ENCODE measurements at places on chromosomes 2 and 18.

DNA sequence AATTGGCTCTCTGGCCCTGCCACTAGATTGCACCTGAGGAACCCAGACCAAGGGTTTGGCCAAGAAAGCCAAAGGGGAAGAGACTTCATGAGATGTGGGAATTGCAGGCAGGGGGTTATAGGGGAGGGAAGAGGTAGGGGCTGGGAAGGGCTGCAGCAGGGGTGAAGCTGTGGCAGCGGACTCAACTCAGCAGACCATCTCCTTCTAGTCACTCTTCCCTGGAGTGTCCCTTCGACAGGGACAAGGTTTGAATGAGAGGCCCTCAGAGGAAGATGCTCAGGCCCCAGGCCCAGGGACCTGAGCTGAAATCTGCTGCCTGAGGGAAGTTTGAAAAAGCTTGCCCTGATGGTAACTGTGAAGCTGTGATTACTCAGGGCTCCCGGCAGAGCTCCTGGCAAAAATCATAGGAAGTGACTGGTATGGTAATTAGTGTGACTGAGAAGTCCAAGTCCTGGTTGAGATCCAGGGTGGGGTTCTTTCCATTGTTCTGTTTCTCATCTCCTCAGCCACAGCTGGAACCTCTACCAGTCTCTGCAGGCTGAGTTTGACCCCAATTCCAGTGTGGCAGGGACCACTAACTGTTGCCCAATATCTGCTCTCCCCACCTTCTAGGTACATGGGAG lies 300.9 kb downstream of the CYP26B1 start:
- DNase-seq, result no peak

- no peak for DNase-seq
Observed at GRCh38 chr18:50142441-50143120, 52.4 kb downstream of the MYO5B start.

DNA sequence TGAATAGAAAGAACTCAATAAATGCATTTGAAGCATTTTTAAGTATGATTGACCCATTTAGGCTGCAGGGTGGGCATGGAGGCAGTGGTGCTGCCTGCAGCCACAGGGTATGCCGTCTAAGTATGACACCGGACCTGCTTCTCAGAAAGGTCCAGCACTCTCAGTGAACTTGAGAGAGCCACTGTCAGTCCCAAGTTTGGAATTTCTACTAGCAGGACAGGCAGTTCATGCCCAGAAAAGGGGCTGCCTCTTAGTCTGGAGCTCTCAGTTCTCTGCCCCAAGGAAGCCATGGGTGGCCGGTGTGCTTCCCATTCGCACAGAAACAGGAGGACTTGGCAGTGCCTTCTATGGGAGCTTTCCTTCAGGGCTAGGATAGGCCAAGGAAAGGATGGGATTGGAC lies 24.0 kb upstream of the MYCN start:
- DNase-seq, result no peak

DNA sequence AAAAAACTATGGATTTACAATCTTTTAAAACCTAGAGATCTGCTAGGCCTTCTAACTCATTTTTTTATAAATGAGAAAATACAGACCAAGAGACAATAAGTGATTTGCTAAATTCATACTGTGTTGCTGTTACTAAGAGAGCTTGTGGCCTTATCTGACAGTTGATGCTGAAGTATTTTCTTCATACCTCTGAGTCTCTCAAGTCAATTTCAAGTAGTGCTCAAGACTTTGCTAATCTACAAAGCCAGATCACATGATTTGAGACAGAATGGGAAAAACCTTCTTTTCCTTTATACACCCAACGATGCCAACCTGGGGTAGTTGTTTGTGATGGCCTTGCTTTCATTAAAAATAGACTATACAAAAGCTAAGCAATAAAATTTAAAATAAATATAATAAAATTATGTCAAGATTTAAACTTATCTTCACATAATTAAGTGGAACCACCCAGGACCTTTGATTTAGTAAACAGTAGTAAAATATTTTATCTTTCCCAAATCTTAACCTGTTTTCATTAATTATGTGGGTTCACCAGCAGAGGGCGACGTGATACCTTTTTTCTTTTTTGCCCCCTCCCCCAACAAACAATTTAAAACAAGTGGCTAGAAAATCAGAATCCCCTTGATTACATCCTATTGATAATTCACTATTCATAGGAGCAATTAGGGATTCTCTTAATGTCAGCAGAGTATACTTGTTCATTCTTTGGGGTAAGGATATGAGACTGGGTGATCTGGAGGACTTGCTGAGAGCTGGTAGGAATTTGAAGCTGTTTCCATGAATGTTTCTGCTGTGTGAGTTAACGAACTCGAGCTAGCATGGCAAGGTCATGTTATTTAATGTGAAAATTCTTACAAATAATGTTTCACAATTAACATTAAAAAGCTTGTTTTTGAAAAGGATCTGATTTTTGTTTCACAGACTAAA lies 49.6 kb upstream of the SLC5A7 start:
- DNase-seq, result no peak

DNA sequence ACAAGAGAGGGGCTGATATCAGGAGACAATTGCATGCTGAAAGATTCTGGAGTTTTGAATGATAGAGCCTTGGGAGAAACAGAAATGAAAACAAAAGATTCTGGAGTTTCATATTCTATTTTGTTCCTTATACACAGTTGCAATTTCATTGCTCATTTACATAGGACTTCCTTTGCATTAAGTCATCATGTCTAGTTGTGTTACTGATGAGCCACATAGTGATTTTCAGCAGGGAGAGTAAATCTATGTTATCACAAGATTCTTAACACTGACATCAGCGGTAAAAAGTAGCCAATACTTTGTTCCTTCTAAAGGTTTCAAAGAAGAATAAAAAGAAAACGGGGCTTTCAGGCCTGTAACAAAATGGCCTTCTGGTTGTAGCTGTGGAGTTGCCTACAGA lies 7.1 kb downstream of the ADAM17 start:
- no peak for DNase-seq

DNA sequence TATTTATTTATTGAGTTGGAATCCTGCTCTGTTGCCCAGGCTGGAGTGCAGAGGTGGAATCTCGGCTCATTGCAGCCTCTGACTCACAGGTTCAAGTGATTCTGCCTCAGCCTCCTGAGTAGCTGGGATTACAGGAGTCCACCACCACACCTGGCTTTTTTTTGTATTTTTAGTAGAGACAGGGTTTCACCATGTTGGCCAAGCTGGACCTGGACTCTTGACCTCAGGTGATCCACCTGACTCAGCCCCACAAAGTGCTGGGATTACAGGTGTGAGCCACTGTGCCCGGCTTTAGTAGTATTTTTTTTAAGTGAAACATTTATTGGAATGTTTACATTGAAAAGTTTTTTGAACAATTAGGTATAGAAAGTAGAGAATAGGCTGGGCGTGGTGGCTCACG lies 23.9 kb downstream of the SLC20A1 start:
- DNase-seq, result no peak

DNA sequence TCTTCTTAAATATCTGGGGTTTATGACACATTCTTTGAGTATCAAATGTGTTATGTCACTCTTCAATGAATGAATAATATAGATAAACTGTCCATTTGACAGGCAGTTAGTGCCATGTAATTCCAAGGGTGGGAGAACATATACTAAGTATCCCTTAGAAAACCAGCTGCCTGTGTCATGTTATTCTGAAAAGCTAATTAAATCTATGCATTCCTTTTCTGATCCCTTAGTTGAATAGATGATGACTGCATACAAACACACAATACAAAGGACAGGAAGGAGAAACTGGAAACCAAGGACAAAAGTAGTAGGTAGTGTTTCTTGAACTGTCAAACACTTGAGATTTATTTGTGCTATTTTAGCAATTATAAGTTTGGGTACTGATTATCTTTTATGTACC lies 8.3 kb downstream of the ARHGAP28 start:
- no peak for DNase-seq

DNA sequence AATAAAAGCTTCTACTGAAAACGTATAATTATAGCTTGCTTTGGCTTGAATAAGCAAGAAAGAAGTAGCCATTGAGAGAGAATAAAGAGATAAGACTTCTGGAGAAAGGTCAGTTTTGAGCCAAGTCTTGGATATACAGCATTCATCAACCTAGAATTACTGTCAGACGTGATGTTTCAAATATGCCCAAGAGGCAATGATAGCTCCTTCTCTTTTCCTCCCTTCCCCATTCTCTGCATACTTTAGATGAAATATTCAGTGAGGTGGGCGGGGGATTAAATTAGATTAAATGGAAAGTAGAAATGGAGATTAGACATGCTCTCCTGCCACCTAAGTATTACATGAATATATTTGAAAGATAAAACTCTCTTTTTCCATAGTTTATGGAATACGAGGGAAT lies 8.7 kb downstream of the ANTXR1 start:
- no peak for DNase-seq

GRCh38 chr2:49959961-49960553 lies 805.7 kb upstream of the FSHR start:
- no peak for DNase-seq

DNA sequence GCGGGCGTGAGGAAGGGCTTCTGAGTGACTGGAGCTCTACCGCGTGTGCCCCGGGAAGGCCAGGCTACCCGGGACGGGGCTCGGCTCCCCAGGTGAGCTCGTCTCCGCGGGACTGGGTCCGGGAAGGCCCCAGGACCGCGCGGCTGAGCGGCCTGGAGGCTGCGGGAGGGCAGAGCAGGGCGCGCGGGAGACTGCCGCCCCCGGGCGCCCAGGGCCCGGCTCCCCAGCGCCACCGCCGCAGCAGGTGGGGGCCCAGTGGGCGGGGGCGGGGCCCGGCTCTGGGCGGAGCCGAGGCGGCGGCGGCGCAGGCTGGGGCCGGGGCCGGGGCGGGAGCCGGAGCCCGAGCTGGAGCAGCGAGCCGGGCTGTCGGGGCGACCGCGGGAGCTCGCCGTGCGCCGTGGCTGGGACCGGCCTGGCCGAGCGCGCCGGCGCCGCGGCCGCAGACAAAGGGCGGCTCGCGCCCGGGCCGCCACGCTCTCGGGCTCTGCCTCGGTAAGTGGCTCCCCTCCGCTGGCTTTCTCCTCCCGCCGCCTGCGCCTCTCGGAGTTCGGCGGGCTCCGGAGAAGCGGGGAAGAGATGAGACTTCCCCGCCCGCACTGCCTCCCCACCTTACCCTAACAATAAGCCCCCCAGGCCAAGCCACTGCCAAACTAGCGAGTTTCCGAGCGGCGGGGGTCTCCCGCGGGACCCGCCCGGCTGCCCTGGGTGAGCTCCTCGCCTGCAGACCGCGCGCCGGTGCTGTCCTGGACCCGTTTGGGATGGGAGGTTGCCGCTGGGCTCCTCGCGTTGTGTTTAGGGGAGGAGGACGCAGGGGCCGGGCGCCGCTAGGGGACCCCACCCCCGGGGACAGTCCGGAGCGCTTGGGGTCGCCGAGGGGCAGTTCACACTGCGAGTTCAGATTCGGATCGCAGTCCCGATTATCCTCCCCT lies at the start of gene MAPK4:
MAPK4 (plus strand) TSS at position 336 of the 929 bp plus-strand sequence. CDS start 103,872 bp downstream, outside the sequence.
- no peak for DNase-seq

- no peak for DNase-seq
Observed at GRCh38 chr2:238927746-238928519, 80.0 kb downstream of the TWIST2 start.

- DNase-seq, result peak; percentile 0
Observed at GRCh38 chr2:136527560-136527959, 237.8 kb upstream of the THSD7B start.

DNA sequence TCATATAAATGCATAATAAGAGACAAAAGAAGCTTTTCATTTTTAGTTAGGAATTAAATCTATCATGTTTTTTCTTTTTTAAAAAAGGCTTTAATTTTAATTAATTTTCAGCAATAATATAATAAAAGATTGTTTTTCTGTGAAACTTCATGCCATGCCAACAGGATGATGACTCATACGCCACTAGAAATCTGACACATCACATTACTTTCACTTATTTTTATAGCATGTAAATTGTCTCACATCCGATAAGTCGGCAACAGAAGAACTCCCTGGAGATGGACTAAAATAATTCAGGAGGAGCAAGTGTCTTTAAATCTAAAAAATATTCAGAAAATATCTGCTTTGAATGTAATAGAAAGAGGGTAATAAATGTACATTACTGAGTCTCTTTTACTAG lies 1024.2 kb upstream of the ACVR2A start:
- DNase-seq, result no peak

- DNase-seq, result no peak
Observed at GRCh38 chr18:62844850-62845643, 129.7 kb downstream of the PHLPP1 start.

- no peak for DNase-seq
Observed at GRCh38 chr18:28288784-28289183, 111.9 kb upstream of the CDH2 start.

DNA sequence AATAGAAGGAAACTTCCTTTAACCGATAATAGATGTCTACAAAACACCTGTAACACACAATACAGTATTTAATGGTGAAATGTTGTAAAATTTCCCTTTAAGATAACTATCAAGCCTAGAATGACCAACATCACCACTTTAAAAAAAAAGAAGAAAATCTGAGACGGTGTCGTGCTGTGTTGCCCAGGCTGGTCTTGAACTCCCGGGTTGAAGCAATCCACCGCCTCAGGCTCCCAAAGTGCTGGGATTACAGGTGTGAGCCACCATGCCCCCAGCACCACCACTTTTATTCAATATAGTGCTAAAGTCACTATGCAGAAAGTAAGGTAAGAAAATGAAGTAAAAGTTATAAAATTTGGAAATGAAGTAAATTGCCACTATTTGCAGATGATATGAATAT lies 96.9 kb downstream of the MYOM1 start:
- no peak for DNase-seq

DNA sequence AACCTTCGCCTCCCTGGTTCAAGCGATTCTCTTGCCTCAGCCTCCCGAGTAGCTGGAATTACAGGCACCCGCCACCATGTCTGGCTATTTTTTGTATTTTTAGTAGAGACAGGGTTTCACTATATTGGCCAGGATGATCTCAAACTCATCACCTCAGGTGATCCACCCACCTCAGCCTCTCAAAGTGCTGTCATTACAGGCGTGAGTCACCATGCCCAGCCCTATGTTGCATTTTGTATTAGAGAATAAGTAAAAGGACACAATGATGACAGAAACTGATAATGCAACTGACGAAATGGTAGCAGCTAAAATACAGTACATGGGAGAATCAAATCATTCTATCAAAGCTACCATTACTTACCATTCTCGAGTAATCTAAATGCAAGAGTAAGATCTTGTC lies 276.7 kb downstream of the DSEL start:
- no peak for DNase-seq

- DNase-seq, result no peak
Observed at GRCh38 chr2:47049502-47049901, 105.6 kb downstream of the STPG4 start.

DNA sequence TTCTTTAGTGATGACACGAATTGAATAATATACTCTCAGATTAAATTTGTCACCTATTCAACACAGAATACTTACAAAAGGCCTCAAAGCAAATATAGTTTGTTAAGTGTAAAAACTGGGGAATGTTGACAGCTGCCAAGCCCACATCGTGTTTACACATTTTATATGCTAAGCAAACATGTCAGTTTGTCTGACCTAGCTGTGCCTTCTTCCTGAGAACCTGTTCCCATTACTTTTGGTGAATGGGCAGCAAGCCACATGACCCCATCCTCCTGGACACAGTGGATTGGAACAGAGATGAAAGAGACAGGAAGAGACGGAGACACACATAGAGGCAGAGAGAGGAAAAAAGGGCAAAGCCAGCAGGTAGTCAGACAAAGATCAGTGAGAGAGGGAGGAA lies 22.9 kb upstream of the CUL3 start:
- DNase-seq, result no peak

- DNase-seq, result no peak
Observed at GRCh38 chr2:64457524-64457923, 3.6 kb downstream of the LGALSL start.
